Neural progenitor cell (in vitro differentiated cells): ENCODE measurements at places on chromosomes 4 and X. TPM values are rescaled to one million over a fixed set of nuclear protein-coding genes. Genes with fewer than 3 reads are reported as not detected.
A peak's percentile ranks its signal among the peaks of the same experiment; 100 is the strongest.

DNA sequence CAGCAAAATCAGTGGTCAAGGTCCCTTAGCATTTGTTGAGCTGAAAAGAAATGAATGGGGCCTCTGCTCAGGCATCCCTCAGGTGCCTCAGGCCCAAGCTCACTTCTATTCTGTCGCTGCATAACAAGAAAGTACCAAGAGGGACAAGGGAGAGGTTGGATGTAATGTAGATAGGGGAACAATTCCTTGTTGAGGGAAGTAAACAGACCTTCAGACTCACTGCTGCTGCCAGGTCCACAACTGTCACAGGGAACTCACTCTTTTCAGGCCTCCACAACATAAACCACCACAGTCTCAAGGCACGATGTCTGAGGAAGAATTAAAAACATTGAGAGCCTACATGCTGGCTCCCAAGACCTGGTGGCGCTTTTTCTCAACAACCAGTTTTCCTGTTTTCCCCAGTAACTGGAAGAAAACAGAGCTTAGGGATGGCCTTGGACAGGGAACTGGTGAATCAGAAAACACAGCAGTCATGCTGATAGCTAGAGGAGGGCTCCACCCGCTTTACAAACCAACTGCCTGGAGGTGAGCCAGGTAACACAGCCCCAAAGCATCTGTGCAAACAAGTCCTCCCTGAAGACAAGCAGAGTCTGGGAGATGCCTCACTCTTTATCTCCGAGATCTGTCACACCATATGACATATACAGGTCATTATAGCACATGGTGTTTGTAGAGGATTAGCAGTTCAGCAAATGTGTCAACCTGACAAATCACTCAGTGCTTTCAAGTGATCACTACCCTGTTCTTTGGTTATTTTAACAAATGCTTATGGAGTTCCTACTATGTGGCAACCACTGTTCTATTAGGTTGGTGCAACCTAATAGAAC, 14.3 kb upstream of the AWAT1 start:
- H3K36me3 ChIP-seq = no peaks in the 10 kb centered on the region
- no peak for DNase-seq
- H3K4me3 ChIP-seq = no peak overlapping the region
- no peak overlapping the region for H3K27ac ChIP-seq
- H3K4me1 ChIP-seq = no peaks in the 10 kb centered on the region

DNA sequence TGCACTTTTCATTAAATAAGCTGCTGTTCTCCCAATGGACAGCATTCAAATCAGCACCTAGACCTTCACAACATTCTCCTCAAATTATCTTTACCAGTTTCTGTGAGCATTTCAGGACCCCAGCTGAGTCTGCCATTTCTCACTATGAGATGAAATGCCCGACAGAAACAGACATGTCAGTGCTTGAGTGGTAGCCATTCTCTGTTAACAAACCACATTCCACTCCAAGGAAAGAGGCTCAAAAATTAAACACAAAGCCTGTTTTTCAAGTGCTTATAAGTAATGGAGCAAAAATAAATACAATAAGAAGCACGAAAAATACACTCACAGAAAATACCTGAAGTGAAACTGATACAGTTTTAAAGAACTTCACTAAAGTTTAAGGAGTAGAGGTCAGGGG, 320.2 kb upstream of the PRPS2 start:
- no peak overlapping the region for H3K27ac ChIP-seq
- no peaks in the 10 kb centered on the region for H3K36me3 ChIP-seq
- no peaks in the 10 kb centered on the region for H3K27me3 ChIP-seq
- H3K4me3 ChIP-seq = no peak overlapping the region
- DNase-seq = no peak

DNA sequence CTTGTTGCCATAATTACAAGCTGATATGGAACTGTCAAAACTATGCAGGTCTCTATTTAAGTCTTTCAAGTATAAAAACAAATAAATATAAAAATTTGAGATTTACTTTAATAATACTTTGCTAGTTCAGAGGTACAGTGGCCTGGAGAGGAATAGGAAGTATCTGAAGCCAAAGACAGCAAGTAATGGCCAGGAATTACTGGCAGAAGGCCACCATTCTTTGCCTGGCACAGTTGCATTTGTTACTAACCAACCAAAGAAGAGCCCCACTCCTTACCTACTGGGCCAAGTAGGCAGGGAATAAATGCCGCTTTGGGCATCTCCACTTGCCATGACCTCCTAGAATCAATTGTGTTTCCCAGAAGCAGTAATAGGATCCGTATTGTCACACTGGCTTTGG, 13.8 kb upstream of the ADAMTS3 start:
- no peak for DNase-seq
- H3K4me3 ChIP-seq = no peak overlapping the region
- H3K36me3 ChIP-seq = no peaks in the 10 kb centered on the region

GRCh38 chr4:185244763-185245162, 35.4 kb downstream of the SNX25 start:
- H3K27ac ChIP-seq = no peak overlapping the region
- no peaks in the 10 kb centered on the region for H3K36me3 ChIP-seq
- no peak for DNase-seq
- H3K4me1 ChIP-seq = no peaks in the 10 kb centered on the region
- H3K4me3 ChIP-seq = no peak overlapping the region
- no peaks in the 10 kb centered on the region for H3K27me3 ChIP-seq

DNA sequence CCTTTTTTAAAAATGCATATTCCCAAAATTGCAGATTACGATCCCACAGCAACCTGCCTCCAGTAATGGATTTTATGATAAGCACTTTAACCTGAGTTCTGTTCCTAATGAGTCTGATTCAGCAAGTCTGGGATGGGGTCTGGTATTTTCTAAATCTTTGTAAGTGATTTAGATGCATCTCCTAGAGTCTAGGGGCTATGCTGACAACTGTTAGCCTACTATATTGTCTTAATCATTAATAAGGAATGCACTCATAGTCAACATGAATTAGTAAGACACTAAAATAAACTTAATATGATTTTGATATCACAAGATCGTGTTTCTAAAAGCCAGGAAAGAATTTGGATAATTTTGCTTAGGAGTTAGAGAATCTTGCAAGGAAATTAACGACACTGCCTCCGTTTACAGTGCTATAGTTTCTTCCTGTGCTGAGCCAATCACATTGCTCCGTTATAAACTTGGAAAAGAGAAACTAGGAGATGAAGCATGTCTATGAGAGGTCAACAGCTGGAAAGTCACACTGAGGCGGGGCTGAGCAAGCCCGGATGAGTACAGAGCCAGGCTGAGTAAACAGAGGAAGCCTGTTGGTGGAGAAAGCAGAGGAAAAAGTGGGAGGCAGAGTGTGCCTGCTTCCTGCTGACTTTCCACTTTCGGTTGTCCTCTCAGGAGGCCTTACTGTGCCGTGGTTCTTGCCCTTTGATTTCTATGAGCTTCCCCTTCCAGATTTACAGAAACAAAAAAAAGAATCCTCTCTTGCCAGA, 5.4 kb downstream of the SCARB2 start:
- no peak for DNase-seq
- H3K4me3 ChIP-seq = no peak overlapping the region
- no peaks in the 10 kb centered on the region for H3K27me3 ChIP-seq
- no peaks in the 10 kb centered on the region for H3K36me3 ChIP-seq
- H3K4me1 ChIP-seq = peaks cover 23% of the 10 kb centered on the region
- no peak overlapping the region for H3K27ac ChIP-seq

- peaks cover 16% of the 10 kb centered on the region for H3K27me3 ChIP-seq
- peak; percentile 89 for DNase-seq
- no peaks in the 10 kb centered on the region for H3K36me3 ChIP-seq
- no peak overlapping the region for H3K27ac ChIP-seq
Observed at GRCh38 chr4:1512738-1513660, 106.8 kb upstream of the NKX1-1 start.

- no peaks in the 10 kb centered on the region for H3K27me3 ChIP-seq
- no peak for DNase-seq
- H3K27ac ChIP-seq = no peak overlapping the region
- H3K4me3 ChIP-seq = no peak overlapping the region
- H3K36me3 ChIP-seq = no peaks in the 10 kb centered on the region
- H3K4me1 ChIP-seq = no peaks in the 10 kb centered on the region
Observed at GRCh38 chr4:25351777-25352416, 25.2 kb upstream of the ANAPC4 start.

DNA sequence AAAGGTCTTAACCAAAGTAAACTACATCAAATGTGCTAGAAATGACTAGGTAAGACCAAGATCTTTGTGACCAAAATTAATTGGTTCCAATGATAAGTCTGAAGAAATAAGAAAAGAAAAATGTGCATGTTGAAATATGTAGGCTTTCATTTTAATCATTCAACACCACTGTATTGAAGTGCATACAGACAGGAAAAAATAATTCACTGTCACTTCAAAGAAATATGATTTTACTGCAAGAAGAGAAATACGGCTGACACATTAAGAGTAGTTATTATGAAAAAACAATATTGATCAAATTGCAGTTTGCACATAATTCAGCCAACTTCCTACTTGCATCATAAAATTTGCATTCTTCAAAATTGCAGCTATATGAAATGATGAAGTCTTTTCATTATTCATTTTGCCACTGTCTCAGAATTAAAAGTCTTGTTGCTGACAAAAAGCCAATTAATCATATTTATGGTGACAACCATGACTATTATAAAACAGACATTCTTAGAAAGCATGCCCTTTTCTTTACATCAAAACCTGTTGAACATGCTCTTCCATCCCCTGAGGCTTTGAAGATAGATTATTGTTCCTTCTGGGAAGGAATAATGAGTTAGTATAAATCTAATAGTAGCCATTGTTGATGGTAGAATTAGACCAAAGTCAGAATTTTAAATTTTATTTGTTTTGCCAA, 405.9 kb upstream of the MAD2L1 start:
- H3K27ac ChIP-seq = no peak overlapping the region
- H3K4me3 ChIP-seq = no peak overlapping the region
- no peaks in the 10 kb centered on the region for H3K4me1 ChIP-seq

DNA sequence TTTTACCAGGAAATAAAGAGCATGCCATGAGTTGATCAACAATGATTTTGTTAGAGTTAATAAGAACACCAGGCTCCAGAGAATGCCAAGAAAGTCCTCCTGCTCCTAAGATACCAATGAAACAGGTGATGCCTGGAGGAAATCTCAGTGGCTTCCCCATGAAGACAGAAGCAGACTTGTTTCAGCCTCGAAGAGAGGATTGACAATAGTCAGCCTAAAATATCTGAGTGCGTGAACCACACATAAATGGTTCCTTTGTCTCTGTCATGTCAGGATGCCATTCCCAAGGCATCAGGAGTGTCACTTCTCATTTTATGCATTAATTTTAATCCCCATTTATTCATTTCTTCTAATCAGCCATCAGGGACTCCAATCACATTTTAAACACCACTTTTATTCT, 69.6 kb downstream of the PHOX2B start:
- no peaks in the 10 kb centered on the region for H3K27me3 ChIP-seq
- H3K4me3 ChIP-seq = no peak overlapping the region
- H3K4me1 ChIP-seq = peaks cover 3% of the 10 kb centered on the region
- DNase-seq = no peak

GRCh38 chr4:64617800-64618199, 208.6 kb upstream of the TECRL start:
- no peak overlapping the region for H3K4me3 ChIP-seq
- H3K27ac ChIP-seq = no peak overlapping the region
- H3K27me3 ChIP-seq = no peaks in the 10 kb centered on the region

DNA sequence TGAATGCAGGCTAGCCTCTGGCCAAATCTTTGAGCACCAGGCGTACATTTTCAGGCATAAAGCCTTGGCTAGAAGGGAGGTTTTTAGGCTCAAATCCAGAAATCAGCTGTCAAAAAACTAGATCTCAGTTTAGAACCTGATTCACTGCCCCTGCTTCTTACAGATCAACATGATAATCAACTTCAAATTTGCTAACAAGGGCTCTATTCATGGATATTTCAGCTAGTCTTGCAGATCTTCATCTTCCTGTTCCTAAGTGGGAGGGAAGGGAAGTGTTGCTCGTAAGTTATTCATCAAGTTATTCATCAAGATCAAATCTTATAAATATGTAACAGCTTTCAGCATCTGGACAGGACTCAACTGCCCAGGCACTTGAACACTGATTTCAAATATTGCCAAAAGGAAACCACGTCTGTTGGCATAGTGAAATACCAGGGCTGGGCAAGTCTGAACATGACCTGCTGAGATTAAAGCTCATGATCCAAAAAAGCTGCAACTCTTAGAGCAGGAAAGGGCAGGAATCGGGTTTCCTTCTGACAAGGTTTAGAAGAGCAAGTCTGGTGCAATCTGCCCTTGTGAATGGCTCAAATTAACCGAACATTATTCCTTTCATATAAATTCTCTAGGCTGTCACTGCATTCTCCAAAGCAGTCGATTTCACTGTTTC, 200.3 kb downstream of the PDGFC start:
- peak; percentile 51 for DNase-seq
- peaks cover 25% of the 10 kb centered on the region for H3K4me1 ChIP-seq
- peak overlapping the region; percentile 2 for H3K27ac ChIP-seq
- no peaks in the 10 kb centered on the region for H3K36me3 ChIP-seq
- H3K4me3 ChIP-seq = no peak overlapping the region
- H3K27me3 ChIP-seq = no peaks in the 10 kb centered on the region

DNA sequence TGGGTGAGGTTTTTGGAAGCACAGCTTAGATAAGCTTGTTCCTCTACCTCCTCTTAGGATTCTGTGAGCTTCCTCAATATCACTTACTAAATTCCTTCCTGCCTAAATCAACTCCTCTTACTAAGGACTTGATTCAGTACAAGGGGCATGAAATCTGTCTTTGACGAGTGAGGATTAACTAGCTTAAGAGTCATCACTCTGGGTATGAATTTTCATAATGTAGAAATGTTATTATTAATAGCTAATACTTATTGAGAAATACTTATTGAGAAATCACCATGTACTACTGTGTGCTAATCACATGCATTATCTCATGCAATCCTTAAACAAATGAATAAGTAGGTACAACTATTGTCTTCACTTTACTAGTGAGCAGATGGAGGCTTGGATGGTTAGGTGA, 28.6 kb downstream of the TRPC3 start:
- H3K27me3 ChIP-seq = no peaks in the 10 kb centered on the region
- H3K4me1 ChIP-seq = no peaks in the 10 kb centered on the region
- no peaks in the 10 kb centered on the region for H3K36me3 ChIP-seq
- no peak overlapping the region for H3K4me3 ChIP-seq
- no peak overlapping the region for H3K27ac ChIP-seq
- DNase-seq = no peak

C4orf50 gene
- 0.09 and 0.32 TPM in 2 replicates for total RNA-seq

IRS4 gene
- total RNA-seq = 70.1 and 102 TPM in 2 replicates

GRIA3 gene
- 4.6 and 7.7 TPM in 2 replicates for total RNA-seq

EVC2 gene
- total RNA-seq = 6.1 and 8.0 TPM in 2 replicates
